Glutamatergic neuron (in vitro differentiated cells): ENCODE measurements at places on chromosomes 3 and 15.

GRCh38 chr3:57840473-57840872 lies 84.4 kb downstream of the SLMAP start:
- DNase-seq, result no peak

DNA sequence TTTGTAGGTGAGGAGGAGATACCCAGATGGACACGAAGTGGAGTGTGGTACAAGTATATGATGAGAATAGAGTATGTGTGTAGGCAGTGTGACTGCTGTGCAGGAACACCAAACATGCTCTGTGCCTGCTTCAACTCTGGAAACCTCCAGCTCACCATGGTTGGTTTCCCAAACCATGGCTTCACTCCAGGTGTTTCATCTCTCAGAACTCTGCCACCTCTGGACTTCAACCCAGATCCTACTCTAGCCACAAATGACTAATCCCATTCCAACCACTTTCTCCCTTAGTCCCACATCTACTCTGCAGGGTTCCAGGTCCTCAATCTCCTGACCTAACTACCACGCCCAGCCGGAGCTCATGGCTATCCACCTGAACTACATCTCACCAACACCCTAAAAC lies 102.1 kb downstream of the RYK start:
- no peak for DNase-seq

GRCh38 chr3:150843241-150843640 lies 62.0 kb downstream of the MINDY4B start:
- DNase-seq, result no peak

GRCh38 chr3:76131396-76132153 lies 346.2 kb upstream of the ZNF717 start:
- no peak for DNase-seq

- DNase-seq, result no peak
Measured at GRCh38 chr3:59518283-59519055, 468.6 kb upstream of the CFAP20DC start.

DNA sequence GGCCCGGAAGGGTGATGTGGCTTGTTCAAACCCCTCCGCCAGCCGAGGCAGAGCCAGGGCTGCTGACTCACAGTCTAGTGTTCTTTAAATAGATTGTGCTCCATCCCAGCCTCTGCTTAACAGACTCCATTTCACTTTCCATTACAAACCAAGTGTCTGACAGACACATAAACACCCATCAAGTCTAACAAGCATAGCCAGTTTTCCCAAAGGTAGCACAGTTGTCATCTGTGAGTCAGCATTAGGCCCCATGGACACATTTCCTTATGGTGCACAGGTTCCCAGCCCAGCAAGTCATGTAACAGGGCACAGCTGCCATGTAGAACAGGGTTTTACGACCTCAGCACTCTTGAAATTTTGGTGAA lies 109.9 kb upstream of the RAP2B start:
- DNase-seq, result peak; percentile 28

- DNase-seq, result no peak
Measured at GRCh38 chr3:107981471-107982111, 109.2 kb downstream of the CD47 start.

- DNase-seq, result no peak
Measured at GRCh38 chr3:117356091-117356705, 646.6 kb downstream of the TUSC7 start.

DNA sequence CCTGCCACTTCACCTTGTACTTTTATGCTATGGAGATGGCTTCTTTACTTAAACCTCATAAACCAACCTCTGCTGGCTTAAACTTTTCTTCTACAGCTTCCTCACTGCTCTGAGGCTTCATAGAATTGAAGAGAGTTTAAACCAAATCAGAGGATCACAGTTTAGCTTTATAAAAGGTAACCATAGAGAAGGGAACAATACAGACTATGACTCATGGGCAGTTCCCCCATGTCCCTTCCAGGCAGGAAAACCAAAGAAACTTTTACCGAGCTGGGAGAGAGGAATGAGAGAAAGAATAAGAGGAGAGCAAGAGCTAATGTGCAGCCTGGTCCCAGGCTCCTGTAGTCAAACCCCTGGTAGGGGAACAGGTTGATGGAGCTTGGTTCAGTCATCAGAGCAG lies 53.9 kb upstream of the NEDD4 start:
- no peak for DNase-seq
